ENCODE measurements at places on chromosomes 2 and 18.

GRCh38 chr2:54767921-54768320 is 44.5 kb downstream of the EML6 start:
- peak; percentile 76 for DNase-seq

DNA sequence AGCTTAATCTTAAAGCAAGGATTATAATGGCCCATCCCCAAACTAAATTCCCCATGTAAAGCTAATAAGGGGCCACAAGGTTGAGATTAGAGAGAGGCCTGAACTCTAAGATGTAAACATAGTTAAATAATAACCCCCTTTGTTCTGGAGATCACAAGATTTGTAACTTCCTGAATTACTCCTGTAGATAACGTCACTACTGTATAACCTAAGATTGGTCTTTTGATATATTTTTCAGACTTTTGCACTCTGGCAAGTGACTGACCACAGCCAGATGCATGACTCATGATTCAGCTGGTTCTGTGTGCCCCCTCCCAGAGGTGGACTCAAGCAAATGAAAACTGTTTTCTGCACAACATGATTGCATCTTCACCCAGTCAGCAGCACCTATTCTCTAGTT is 686.0 kb upstream of the DDX18 start:
- DNase-seq = peak; percentile 1

DNA sequence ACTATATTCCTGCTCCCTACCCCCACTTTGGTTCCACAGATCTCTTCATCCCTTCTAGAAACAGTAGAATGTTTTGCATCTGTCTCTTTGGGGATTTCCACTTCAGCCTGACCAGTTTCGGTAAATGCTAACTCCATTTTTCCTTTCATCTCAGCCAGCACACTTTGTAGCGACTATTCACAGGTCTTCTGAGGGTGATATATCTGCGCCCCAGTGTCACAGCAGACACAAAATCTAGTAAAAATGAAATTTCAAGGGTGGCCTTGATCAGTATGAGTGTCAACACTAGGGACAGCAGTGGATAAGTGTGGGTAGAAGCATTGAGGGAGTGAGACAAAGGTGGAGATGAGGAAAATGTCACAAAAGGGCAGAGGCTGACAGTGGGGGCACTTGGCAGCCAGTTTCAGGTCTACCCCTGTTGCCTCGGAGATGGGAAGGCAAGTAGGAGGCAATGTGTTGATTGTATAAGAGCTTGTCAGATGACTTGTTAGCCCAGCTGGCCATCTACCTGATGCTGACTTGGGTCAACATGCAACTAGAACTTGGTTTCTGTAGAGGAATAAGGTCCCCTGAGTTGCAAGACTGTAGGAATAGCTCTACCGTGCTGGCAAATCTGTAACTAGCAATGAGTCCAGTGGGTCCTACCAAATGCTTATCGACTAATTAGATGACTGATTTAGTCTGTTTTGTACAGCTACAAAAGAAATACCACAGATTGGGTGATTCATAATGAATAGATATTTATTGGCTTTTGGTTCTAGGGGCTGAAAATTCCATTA is 60.7 kb downstream of the CXCR4 start:
- no peak for DNase-seq

- no peak for DNase-seq
Measured at GRCh38 chr2:30233271-30234009, 2.1 kb downstream of the LBH start.

DNA sequence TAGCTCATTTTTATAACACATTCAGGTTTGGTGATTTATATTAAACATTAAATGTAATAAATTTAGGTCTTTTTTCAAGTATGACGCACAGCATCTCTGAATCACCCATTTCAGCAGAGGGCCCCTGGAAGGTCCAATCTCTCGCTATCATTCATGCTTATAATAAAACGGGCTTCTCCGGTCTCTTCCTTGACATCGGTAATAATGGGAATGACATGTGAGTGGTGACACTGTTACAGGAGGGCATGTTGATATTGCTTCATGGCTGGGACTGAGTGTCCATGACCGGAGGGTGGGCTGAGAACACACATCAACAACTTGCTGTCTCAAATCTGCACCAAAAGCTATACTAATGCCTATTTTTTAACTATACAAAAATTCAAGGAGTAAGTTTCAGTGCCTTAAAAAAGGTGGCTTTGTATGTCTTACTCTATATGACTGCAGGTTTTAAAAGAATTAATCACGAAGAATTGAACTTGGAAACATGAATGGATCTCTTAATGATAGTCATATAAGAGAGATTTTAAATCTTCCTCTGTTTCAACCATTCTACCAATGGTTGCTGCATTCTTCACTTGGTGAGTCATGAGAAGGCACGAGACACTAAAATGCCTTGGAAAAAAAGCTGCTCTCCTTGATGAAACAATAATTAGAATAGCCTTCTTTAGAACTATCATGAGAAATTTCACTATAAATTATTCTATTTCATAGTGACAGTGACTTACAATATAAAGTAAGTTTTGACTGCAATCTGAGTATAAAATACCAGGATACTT is 101.9 kb upstream of the NRP2 start:
- peak; percentile 7 for DNase-seq

GRCh38 chr2:150376553-150377335 is 110.7 kb downstream of the RND3 start:
- DNase-seq = peak; percentile 61

- no peak for DNase-seq
Measured at GRCh38 chr2:21270708-21271122, 146.9 kb downstream of the TDRD15 start.

GRCh38 chr18:44599412-44599811 is 81.3 kb upstream of the SETBP1 start:
- DNase-seq = no peak

- DNase-seq = no peak
Measured at GRCh38 chr2:41431756-41432155, 616.1 kb upstream of the PKDCC start.

DNA sequence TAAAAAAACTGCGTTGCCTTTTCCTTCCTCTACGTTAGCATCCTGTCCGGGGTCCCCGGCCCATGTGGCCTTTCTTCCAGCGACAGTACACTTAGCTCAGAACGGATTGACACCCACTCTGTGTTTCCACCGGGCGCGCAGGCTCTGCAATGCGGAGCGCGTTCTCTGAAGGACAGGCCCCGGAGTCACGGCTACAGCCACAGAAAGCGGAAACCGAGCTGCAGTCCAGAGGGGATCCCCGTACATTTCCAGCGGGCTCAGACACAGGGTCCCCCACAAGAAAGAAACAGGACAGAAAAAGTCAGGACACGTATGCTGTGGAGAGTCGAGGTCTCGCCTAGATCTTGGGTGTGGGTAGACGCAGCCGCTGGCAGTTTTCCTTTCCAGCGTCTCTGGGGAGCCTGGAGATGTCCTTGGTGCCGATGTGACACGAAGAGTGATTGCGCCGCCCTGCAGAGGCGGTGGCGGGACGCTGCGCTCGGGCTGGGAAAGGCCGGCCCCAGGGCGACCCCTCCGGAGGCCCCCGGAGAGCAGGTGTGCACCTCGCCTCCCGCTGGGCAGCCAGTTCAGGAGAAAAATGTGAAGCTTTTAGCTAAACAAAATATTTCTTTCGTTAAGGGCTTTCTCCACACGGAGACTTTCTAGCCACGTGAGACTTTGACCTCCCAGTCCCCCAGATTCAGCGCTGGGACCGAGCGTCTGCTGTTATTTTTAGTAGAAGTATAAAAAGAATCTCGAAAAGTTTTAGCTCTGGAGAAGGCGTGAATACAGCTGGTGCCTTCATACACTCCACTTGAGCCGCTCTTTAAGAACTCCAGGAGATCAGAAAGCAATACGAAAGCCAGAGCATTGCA is 1.3 kb upstream of the ACKR3 start:
- no peak for DNase-seq

All from amniotic epithelial cell (primary cell).